Retina (tissue), 1 donor: ENCODE measurements at places on chromosomes 1 and 21.
A peak's percentile ranks its signal among the peaks of the same experiment; 100 is the strongest.

DNA sequence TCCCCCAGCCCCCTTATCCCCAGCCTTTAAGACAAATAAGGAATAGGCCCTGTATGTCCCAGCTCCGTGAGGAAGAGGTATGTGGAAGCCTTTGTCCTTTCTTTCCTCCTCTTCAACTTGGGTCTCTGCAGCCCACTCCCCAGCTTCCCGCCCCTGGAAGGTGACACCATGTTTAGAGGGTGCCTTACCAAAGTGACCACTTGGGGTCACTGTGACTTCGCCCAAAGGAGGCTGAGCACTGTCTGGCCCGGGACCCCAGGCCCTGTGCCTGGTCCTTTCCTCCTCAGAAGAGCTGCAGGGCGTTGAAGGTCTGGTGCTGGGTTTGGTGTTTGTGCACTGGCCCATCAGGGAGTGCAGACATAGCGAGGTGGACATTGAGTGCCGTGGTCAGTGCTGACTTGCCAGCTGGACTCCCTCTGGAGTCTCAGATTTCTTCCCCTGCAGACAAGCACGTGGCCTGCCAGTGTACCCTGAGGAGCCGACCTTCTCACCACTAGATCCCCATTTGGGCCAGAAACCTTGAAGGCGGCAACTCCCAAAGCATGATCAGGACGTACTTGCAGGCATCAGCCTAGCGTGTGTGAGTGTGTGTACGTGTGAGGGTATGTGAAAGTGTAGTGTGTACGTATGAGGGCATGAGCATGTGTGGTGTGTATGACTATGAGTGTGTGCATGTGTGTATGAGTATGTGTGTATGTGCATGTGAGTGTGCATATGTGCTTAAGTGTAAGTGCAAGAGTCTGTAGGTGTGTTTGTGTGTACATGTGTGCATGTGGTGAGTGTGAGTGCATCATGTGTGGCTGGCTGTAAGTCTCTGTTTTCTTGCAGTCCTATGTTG lies 181.4 kb upstream of the KIAA0040 start:
- peak; percentile 78 for DNase-seq

DNA sequence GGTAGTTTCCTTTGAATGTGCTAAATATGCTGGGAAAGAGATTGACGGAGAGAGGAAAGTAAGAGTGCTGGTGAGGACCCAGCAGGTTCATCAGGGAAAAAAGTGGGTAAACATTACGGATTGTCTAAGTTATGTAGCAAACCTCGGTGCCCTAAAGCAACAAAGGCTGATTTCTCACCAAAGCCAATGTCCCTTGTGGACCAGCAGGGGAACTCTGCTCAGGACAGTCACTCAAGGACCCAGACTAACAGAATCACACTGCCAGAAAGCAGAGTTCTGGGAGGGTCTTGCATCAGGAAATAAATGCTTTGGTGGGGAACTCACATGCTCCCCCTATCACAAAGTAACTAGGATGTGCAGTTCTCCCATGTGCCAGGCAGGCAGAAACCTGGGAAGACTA lies 1.7 kb upstream of the IKBKE start:
- no peak for DNase-seq

DNA sequence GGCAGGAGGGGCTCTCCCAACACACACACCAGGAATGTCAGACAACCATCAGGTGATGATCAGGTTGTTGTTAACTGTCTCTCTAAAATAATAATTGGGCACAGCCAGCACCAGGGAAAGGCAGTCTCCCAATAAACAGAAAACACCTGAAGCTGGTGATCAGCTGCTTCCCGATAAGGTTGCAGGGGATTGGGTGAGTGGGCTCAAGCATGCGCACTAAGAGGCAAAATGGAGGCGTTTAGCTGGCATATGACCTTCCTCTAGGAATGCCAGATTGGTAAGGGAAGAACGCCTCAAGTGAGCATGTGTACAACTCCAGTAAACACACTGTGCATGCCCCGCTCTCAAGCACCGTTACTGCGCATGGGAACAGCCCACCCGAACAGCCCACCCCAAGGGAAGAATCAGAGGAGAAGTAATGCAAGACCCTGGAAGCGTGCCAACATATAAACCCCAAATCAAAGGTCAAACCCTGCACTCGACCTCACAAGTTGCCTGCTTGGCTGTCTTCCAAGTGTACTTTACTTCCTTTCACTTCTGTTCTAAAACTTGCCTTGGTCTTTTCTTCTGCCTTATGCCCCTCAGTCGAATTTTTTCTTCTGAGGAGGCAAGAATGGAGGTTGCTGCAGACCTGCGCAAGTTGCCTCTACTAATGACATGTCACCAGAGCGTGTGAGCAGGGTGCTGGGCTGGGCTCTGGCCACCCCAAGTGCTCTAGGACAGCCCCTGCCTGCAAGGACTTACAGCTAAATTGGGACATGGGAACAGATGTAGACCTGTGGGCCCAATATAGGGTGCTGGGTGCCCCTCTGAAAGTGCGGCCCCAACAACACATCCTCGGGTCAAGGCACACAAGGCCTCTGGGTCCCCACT lies 200.8 kb downstream of the RHOU start:
- DNase-seq, result no peak

GRCh38 chr1:202288177-202288576 lies 53.6 kb downstream of the UBE2T start:
- no peak for DNase-seq

DNA sequence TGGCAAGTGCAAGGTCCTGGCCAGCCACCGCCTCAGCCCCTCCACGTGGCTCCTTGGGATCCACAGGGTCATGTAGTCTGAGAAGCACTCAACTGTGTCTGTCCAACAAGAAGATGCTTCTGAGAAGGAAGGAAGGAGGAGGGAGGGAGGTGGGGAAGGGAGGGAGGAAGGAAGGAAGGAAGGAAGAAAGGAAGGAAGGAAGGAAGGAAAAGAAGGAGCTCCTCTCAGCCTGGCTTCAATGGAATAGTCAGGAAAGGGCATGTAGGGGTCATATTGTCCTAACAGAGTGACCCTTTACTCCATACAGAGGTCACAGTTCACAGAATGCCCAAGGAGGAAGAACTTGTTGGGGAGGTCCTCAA lies 42.5 kb upstream of the TARDBP start:
- no peak for DNase-seq

- peak; percentile 73 for DNase-seq
Measured at GRCh38 chr1:230153641-230154296, 86.7 kb downstream of the GALNT2 start.

GRCh38 chr1:33032126-33032869 lies 4.4 kb downstream of the AK2 start:
- no peak for DNase-seq

DNA sequence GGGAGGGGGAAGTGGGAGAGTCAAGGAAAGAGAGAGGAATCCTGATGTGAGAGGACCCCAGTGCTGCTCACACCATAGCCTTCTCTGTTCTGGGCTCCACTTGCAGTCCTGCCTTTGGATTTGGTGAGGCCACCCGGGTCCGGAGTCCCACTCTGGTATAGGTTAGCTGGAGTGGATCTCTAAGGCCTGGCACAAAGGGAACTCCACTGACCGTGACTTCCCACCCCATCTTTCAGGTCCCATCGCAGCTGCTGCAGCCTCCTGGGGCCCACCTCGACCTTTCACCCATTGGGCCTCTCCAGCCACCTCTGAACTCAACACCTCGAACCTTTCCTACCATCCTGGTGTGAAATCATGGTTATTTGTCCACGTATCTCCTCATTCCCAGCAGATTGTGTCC lies 324.4 kb downstream of the MATN1 start:
- no peak for DNase-seq

GRCh38 chr1:85295654-85296053 lies 19.2 kb upstream of the BCL10 start:
- no peak for DNase-seq

GRCh38 chr1:45407629-45408287 lies 67.5 kb upstream of the MUTYH start:
- no peak for DNase-seq
